Lower lobe of right lung (tissue), 2 donors: ENCODE measurements at places on chromosomes 12 and 14.

DNA sequence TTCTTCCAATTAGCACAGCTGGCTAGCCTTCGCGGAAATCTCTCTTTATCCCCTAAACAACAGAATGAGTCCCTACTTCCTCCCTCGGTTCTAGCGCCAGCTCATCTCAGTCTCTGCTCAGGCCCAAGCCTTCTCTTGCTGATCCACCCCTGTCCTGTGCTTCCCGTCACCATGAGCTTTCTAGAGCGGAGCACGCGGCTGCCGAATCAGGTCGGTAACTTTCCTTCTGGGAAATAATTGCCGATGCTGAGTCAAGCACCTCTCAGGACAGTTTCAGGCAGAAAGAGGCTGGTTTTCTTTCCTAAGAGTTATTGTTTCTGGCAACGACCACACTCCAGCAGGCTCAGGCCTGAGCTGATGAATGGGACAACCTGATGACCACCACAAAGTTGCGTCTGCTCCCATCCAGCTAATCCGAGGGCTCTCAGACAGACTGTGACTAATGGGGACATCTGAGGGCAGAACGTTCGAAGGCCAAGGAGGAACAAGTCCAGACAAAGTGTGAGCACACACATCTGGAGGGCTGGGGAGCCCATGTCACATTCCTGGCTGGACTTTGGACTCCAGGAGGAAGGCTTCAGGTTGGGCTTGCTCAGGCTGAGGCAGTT, 13.6 kb upstream of the GPR68 start:
- no peak for DNase-seq

DNA sequence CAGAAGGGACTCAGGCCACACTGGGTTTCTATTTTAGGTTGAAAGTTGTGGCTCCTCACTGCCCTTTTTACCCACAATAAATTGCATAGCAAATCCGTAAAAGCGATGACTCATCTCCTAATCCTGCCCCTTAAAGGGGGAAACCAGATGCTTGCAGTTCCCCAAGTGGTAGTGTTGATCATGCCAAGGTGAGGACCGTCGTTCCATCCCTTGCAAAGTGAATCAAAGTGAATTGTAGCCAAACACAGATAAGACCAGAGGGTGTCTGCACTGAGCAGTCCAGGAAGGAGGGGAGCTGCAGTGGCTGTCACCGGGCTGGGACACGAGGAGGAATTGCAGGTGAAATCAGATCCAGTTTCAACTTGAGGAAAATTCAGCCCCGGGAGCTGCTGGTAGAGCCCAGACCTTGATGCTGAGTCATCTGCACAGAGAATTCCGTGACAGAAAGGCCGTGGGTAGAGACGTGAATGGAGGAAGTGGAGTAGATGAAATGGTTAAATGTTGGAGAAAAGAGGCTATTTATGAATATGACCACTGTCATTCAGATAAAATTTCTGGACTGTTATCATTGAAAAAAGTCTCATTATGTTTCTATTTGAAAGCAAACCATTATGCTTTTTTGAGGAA, 44.2 kb upstream of the MMP17 start:
- no peak for DNase-seq

DNA sequence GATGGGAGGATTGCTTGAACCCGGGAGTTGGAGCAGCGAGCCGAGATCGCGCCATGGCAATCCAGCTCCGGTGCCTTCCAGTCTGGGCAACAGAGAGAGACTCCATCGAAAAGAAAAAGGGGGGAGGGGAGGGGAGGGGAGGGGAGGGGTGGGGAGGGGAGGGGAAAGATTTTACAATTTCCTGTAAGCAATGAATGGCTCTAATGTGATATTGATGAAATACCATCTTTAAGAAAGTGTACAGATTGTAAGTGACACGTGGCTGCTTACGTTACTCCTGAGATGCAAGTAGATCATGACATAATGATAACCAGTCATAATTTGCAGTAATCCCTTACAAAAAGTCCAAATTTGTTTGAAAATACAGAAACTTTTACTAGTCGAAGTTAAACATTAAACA, 1.4 kb downstream of the SLC25A21 start:
- DNase-seq: no peak

GRCh38 chr14:22314183-22314820, 274.7 kb downstream of the DAD1 start:
- DNase-seq: no peak

DNA sequence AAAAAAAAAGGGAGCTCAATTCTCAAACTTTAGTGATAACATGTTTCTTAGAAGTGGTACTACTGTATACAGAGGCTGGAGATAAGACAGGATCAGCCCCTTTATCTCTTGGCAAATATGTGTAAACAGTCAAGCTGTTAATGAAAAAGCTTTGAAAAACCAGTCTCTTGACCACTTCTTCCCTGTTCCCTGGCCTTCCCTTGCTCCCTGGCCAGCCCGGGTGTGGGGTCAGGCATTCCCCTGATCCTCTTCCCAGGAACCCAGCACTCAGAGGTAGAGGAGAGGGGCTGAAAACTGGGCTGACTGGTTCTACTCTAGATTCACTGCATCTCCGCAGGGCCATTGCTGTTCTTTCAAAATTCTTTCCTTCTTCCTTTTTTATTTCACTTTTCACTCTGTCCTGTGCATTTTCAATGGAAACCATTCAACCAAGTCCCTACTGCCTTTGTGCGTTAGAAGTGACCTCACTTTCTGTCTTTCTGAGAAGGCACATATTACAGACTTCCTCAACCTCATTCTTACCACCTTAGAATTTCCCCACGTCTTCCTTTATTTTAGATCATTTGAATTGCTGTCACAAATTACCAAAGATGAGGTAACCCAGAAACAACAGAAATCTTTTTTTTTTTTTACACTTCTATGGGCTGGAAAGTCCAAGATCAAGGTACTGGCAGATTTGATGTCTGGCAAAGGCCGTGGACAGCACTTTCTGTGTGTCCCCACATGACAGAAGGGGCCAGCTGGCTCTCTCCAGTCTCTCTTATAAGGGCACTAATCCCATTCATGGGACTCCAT, 5.7 kb downstream of the GNG2 start:
- no peak for DNase-seq

DNA sequence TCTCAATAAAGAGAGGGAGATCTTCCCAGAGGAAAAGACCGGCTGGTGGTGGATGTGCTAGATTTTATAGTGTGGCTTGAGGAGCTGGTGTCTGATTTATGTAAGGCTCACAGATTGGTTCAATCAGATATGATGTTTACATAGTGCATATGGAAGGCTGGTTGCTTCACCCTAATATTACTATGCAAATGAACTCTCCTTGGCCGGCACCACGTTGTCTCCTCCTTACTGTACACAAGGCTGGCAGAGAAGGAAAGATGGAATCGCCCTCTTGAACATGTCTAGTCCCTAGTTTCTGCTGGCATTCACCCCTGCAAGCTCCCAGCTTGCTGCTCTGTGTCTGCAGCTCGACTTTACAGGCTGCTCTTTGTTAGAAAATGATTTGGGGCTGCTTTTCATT, 8.9 kb downstream of the FAM186A start:
- no peak for DNase-seq

DNA sequence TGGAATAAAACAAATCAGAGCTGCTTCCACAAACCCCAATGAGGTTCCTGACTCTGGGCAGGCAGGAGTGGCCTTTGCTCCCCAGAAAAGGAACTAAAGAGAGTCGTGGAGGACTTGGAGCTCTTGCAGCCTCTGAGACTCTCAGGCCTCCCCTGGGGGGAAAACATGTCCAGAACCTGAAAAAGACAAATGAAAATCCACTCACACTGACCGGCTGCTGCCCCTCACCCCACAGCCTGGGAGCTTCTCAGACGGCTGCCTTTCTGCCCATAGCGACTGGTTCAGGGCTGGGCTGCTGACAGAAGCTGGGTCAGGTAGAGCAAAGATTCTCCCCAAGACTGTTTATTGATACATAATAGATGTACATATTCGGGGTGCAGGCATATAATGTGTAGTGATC, 356.0 kb downstream of the ADGRD1 start:
- no peak for DNase-seq

- DNase-seq: no peak
These were observed 78.5 kb downstream of the RERG start for GRCh38 chr12:15142711-15143110.

- no peak for DNase-seq
These were observed 114.8 kb downstream of the ALX1 start for GRCh38 chr12:85394809-85395208.

- no peak for DNase-seq
These were observed 118.7 kb downstream of the KSR2 start for GRCh38 chr12:117850048-117850447.

GRCh38 chr12:119528241-119528640, 65.3 kb upstream of the TMEM233 start:
- no peak for DNase-seq

DNA sequence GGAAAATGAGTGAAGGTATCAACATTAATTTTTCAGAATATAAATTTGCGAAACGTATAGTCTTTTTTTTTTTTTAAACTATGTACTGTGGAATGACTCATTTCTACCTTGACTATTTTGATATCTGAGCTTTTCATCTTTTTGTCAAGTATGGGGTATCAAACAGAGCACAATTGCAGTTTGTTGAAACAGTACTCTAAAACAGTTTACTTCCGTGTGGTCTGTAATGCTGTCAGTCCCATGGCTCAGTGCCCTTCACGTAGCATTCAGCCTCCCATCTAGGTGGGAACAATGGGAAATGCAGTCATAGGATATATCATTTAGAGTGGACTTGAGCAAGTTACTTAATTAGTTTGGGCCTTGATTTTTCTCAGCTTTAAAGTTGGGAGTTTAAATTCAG, 139.5 kb downstream of the ERC1 start:
- DNase-seq: no peak

GRCh38 chr14:50339178-50339804, 27.2 kb downstream of the DMAC2L start:
- DNase-seq: no peak

DNA sequence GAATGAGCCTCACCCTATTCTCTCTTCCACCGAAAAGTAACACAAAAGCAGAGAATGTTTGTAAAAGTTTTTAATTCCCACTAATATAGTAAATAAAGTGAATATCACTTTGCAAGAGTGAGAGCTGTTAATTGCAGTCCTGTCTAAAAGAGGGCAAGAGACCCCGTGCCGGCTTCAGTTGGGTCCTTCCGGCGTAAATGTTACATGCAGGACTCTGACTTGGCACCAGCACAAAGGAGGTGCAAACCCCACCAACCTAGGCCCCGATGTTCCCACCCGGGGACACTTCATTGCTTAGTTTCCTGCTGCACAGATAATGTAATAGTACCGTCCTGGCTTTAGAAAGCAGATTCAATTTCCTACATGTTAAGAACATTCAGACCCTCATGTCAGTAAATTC, 66.0 kb upstream of the DYNC1H1 start:
- no peak for DNase-seq
